ENCODE measurements at places on chromosomes 4 and X.

DNA sequence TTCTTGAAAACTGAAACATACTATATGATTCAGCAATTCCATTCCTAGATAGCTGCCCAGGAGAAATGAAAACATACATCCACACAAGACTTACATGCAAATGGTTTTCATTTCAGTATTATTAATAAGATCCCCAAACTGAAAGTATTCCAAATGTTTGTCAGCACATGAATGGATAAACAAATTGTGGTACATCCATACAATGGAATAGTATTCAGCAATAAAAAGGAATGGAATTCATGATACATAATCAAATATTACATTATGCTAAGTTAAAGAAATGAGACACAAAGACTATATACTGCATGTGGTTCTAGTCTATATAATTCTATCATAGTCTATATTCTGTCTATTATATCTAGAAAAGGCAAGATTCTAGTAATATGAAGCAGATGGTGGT lies 152.4 kb upstream of the KIT start:
- no peak for DNase-seq

GRCh38 chr4:187232796-187233195 lies 509.1 kb upstream of the FAT1 start:
- no peak for DNase-seq

GRCh38 chrX:6071731-6072130 lies 156.9 kb downstream of the NLGN4X start:
- DNase-seq = no peak

GRCh38 chrX:78746496-78746895 lies 1.0 kb upstream of the LPAR4 start:
- DNase-seq = no peak

DNA sequence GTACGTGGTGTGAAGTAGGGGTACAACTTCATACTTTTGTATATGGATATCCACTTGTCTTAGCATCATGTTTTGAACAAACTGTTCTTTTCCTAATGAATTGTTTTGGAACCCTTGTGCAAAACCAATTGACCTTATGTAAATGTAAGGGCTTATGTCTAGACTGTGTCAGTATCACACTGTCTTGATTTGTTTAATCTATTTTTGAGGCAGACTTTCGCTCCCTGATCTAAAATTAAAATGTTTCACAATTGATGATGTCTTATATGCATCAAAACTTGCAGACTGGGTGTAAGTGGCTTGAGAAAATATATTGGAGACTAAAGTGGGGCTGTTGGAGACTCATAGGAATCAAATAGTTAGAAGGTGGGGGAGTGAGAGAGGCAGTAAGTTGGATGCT lies 25.2 kb downstream of the REPS2 start:
- DNase-seq = no peak

GRCh38 chr4:164193676-164194075 lies 560.3 kb upstream of the SMIM31 start:
- DNase-seq = no peak

- DNase-seq = no peak
Measured at GRCh38 chrX:129833153-129833990, 10.3 kb downstream of the ZDHHC9 start.

- no peak for DNase-seq
Measured at GRCh38 chr4:72777436-72777835, 208.4 kb upstream of the ADAMTS3 start.

DNA sequence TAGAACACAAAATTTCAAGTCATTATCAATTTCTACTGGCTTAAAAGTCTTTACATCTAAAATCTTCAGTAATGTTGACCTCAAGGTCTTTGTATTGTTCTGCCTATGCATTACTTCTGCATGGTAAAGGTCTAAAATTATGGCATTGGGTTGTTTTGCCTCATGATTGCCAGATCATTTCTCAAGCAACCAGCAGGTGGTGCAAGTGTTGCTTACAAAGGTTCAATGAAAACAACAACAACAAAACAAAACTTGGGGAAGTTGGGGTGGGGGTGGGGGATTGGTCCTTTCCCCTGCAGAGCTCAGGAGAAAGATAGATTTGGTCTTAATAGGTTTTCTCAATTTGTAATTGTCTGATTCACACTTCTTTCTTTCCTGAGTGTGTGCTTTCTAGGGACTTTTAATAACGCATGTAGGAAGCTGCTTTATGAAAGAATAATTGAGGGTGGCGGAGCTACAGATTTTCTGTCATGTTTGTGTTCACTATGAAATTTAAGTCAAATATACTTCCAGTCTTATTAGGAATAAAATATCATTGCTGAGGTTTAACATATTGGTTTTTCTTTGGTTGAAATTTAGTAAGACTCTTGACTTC lies 145.1 kb downstream of the COL4A5 start:
- DNase-seq = no peak

DNA sequence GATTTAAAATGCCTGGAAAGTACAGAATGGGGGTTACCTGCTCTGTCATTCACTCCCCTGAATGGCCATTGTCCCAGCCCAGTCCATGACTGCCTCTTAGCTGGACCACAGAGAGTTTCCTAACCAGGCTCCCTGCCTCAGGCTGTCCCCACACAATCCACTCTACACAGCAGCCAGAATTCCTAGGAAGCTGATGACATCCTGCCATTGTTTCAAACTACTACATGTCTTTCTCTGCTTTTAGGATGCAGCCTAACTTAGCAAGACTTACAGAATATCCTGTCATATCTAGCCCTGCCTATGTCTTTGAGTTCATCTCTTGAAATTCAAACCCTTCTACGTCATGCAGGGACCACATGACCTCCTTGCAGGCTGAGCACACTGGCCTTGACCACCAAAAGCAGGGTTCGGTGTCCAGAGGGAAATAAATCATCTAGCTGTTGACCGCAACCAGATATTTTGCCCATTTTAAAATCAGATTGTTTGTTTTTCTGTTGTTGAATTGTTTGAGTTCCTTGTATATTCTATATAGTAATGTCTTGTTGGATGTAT lies 16.1 kb upstream of the CRMP1 start:
- DNase-seq = no peak

- no peak for DNase-seq
Measured at GRCh38 chr4:10108818-10109783, 7.5 kb downstream of the WDR1 start.

- DNase-seq = no peak
Measured at GRCh38 chr4:178026999-178027398, 584.8 kb upstream of the AGA start.

DNA sequence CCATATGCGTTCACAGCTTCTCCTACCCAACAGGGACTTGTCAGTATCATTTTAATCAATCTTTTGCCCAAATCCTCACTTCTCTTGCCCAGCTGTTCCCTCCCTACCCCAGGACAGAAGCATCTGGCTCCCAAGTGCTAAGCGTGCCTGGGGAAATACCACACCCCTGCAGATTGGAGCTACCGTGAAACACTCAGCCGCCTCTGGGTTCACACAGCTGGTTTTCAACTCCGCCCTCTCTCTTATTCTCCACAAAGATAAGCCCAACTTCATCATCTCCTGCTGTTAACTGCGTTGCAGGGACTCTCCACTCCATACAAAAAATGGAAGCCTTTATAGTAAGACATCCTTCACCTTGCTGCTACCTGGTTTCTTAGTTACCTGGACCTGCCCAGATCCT lies 147.3 kb upstream of the FTHL17 start:
- no peak for DNase-seq

- peak; percentile 19 for DNase-seq
Measured at GRCh38 chr4:165464813-165465381, 86.1 kb downstream of the CPE start.
